Adipose tissue (tissue), 3 donors: ENCODE measurements at places on chromosomes 2 and 18. TPM values are rescaled to one million over a fixed set of nuclear protein-coding genes. Genes with fewer than 3 reads are reported as not detected.

Gene CXCR4
- polyA plus RNA-seq, result 9.2 TPM

Gene RAB10
- polyA plus RNA-seq, result 47.1 TPM

Gene RIT2
- polyA plus RNA-seq, result not detected

Gene FAM124B
- polyA plus RNA-seq, result 0.48 TPM
